ENCODE measurements at places on chromosomes 12 and 14.

GRCh38 chr12:15276088-15276698 is 46.1 kb upstream of the PTPRO start:
- DNase-seq: no peak

DNA sequence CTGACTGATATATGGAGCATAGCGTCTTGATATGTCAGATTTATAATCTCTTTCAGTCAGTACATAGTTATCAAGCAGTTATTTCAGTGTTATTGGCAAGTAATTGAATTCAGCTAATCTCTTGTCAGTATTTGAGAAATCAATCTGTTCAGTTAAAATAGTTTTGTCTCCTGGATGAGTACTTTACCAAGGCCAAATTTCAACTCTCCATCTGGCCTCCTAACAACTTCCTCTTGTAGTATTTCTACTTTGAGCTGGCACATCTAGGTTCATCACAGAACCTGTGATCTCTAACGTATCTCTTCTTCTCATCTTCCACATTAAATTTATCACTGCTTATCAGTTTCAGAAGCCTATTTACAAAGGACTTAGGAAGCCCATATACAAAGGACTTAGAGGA is 690.5 kb downstream of the C12orf50 start:
- no peak for DNase-seq

GRCh38 chr12:95096852-95097251 is 23.4 kb upstream of the NR2C1 start:
- DNase-seq: no peak

GRCh38 chr14:88248606-88249005 is 74.5 kb downstream of the KCNK10 start:
- DNase-seq: no peak

- DNase-seq: no peak
Observed at GRCh38 chr12:129083121-129083840, 230.0 kb downstream of the GLT1D1 start.

GRCh38 chr12:111022386-111022785 is 102.0 kb upstream of the MYL2 start:
- no peak for DNase-seq

- no peak for DNase-seq
Observed at GRCh38 chr12:104747955-104748354, 210.1 kb downstream of the SLC41A2 start.

DNA sequence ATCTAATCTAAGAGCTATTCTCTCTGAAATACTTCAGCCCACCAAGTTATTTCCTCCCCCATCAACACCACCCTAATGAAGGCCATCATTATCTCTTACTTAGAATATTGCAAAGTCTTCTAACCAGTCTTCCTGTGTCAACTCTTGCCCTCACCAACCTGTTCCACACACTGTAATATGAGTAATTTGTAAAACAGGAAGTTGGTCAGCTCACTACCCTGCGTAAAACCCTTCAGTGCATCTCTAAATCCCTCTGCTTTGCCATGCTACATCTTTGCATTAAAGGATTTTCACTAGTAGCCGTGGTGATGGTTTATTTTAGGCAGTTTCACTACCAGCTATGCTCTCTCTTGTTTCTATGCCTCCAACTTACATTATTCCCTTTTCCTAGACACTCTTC is 70.0 kb downstream of the KIF21A start:
- no peak for DNase-seq

GRCh38 chr12:64184216-64184615 is 37.9 kb downstream of the KICS2 start:
- DNase-seq: no peak

DNA sequence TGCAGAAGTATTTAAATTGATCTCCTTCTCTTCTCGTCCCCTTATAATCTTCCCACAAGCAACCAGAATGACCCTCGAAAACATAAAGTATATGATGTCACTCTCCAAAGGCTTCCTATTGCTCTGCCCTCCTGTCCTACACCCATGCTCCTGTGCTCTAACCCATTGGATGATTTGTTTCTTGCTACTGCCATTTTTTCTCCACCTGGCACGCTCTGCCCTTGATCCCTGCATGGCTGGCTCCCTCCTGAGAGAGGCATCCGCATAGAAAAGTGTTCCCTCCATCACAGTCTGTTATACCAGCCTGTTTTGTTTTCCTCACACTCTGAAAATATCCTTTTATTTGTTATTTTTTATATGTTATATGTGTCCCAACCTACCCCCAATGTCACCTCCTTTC is 19.8 kb downstream of the MYRFL start:
- DNase-seq: no peak

- no peak for DNase-seq
Observed at GRCh38 chr14:103653805-103654204, 24.8 kb downstream of the KLC1 start.
